DMS 273 treated with DMSO at 0.1 percent for 48 hours (cell line): ENCODE measurements at places on chromosomes 2 and 18.
A peak's percentile ranks its signal among the peaks of the same experiment; 100 is the strongest.

- DNase-seq, result no peak
Observed at GRCh38 chr2:200763422-200763821, 48.3 kb upstream of the BZW1 start.

- DNase-seq, result no peak
Observed at GRCh38 chr18:64097497-64097896, 51.4 kb downstream of the LINC00305 start.

GRCh38 chr2:70141212-70141901 lies 49.5 kb downstream of the C2orf42 start:
- no peak for DNase-seq

- DNase-seq, result peak; percentile 23
Observed at GRCh38 chr2:230913406-230914143, 11.5 kb downstream of the GPR55 start.

GRCh38 chr2:138964418-138964817 lies 184.2 kb upstream of the NXPH2 start:
- DNase-seq, result no peak

DNA sequence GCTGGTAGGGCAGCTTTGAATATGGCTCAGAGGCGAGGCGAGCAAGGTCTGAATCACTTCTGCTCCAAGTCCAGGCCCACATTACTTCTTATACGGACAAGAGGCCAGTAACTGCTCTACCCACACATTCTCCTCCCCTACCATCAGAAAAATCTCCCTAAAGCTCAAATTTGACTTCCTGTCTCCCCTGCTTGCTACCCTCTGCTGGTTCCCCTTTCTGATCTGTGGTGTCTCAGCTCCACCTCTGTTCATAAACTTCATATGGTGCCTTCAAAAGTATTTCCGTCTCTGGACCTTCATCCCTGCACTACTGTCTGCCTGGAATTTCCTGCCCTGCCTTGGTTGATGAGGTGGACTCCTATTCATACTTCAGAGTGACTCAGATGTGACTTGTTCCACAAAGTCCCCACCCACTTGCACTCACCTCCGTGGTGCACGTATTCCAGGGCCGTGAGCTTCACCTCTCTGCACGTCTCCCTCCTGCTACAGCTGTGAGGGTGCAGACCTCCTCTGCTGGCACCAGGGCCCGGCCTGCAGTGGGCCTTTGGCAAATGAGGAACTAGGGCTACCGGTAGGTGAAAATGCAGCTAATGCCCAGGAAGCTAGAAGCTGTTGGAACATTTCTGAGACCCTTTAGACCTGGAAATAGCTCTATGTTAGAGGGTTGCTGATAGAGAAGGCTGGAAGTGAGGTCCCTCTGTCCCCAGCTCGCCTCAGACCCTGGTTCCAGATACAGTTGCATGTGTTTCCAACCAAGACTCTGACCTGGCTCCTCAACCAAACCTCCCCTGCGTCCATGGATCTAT lies 24.6 kb upstream of the KCMF1 start:
- DNase-seq, result no peak

GRCh38 chr2:74081030-74081762 lies 66.5 kb downstream of the BOLA3 start:
- DNase-seq, result no peak

GRCh38 chr2:26785431-26786206 lies at the start of gene CENPA:
Gene CENPA, plus strand, starts transcription at chr2:26786056. Its CDS starts 141 bp downstream, at chr2:26786197.
- DNase-seq, result peak; percentile 99

DNA sequence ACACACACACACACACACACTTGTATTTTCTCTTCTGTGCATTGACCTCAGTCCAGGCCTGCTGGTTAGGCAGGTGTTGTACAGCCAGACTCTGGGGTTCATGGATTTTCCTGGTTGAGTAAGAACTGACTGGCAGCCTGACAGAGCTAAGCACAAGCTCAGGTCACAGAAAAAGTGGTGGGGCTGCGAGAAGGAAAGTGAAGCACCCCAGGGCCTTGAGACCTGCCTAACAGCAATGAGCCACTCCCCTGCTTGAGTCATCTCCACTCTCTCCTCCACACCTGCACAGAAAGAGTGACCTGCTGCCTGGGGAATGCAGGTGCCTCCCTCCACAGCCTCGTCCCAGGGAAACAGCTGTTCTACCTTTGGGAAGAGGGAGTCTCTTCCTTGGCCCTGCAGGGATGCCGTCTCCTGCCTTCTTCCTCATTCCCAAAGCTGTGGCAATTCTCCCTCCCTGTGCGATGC lies 91.4 kb upstream of the LGALSL start:
- no peak for DNase-seq

DNA sequence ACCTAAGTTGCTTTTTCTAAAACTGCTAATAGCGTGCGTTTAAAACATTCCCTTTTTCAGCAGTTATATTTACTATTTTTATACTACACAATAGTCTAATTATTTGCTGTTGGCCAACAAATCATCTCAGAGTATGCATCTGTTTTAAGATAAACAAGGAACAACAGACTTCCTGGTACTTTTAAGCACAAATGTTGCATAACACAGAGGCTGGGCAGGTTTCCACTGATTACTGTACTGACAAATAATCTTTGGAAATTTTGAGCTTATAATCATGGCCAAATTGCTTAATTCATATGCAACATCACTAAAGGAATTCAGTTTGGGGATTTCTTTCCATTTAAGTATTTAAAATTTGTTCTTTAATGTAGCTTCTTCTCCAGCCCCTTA lies 737.4 kb upstream of the SALL3 start:
- no peak for DNase-seq

- no peak for DNase-seq
Observed at GRCh38 chr2:99754210-99754609, 264.4 kb upstream of the REV1 start.

- DNase-seq, result no peak
Observed at GRCh38 chr2:120977582-120978358, 242.1 kb downstream of the GLI2 start.

DNA sequence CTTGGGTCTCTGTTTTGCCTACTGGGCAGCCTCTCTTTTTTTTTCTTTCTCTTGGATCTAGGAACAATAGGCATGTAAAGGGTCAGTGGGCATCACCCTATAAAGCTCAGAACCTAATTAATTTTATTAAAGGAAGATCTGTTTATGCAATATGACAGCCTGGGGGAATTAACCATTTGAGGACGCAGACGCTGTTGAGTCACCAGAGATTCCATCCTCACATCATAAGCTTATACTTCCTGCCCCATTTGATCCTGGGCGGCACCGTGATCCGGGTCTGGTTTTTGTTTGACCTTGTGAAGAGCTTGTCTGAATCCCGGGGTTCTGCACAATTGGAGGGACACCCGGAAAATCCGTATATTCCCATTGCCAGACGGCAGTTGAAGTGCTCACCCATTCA lies 16.8 kb upstream of the BCL11A start:
- DNase-seq, result no peak

GRCh38 chr2:86371527-86371926 lies 34.1 kb upstream of the REEP1 start:
- DNase-seq, result no peak

- no peak for DNase-seq
Observed at GRCh38 chr18:59627414-59627813, 69.8 kb downstream of the CCBE1 start.

GRCh38 chr2:58891828-58892377 lies 650.8 kb upstream of the FANCL start:
- no peak for DNase-seq

DNA sequence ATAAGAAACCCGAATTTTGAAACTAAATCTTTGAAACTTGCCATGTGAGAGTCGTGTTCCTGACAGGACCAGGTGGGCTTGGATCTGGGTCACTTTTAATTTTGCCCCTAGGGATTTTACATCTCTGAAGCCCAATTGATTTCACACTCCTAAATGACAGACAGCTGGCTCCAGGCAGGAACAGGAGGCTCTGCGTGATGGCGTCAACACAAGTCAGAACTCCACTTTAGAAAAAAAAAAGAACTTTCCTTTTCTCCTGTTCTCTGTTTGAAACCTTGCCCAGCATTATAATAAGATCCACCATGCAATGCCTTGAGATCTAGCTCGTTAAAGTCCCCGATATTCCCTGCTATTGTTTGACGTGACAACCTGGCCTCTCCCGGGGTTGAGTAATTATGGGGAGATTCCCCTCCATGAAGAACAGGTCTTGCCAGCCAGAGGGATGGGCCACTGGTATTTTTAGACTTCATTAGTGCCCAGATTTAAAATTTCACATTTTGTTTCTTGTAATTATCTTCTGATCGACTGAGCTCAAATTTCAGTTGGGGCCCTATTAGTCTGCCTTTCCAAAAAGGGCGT lies 260.3 kb downstream of the KLHL29 start:
- DNase-seq, result no peak

- DNase-seq, result no peak
Observed at GRCh38 chr2:64773461-64774118, 119.9 kb upstream of the SERTAD2 start.
